NCI-H187 (cell line): ENCODE measurements at places on chromosomes 7 and 10.

GRCh38 chr10:104342941-104343411, 4.7 kb upstream of the ITPRIP start:
- DNase-seq: no peak

- no peak for DNase-seq
Measured at GRCh38 chr10:30589441-30589840, 40.1 kb downstream of the LYZL2 start.

DNA sequence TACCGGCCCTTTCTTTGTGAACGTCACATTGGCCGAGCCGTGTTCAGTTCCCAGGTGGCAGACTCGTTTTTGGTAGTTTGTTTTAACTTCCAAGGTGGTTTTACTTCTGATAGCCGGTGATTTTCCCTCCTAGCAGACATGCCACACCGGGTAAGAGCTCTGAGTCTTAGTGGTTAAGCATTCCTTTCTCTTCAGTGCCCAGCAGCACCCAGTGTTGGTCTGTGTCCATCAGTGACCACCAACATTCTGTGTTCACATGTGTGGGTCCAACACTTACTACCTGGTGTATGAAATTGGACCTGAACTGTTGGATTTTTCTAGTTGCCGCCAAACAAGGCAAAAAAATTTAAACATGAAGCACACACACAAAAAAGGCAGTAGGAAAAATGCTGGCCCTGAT, 9.9 kb upstream of the CSGALNACT2 start:
- DNase-seq: no peak

GRCh38 chr7:139618482-139619366, 95.2 kb downstream of the CLEC2L start:
- no peak for DNase-seq

GRCh38 chr10:62373995-62374861, at the start of gene ZNF365:
TSS of gene ZNF365 (plus strand) at chr10:62374369. CDS start at chr10:62376194, 1,825 bp downstream.
- DNase-seq: no peak

DNA sequence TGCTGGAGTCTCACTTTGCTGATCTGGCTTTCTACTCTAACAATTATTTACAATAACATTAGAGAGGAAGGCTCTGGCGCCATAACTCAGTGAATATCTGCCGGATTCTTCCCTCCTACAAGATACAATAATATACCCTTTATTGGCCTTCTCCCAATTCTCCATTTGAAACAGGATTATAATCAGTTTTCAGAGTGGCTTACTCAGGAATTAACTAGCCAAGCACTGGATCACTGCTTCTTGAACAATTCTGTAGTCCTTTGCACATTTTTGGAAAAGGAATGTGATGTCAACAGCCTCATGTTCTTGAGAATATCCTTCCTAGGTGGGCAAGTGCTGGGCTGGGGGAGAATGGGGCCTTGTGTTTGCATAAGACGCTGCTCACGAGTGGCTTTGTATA, 125.9 kb downstream of the HIPK2 start:
- no peak for DNase-seq

DNA sequence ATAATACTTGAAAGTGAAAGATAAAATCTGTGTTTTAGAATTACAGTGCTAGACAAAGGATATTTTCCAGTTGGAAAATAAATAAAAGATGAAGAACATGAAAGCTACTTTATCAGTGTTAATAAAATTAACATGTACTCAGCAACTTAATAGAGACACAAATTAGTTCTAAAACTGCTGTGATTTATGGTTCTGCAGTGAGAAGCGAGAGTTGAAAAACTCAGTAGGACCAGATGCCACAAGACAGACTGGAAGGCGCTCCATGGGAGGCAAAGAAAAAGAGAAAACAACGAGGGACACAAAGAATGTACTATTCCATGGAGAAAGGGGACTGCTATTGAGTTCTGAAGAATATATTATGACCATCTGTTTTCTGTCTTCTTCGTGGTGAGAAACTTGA, 590.4 kb downstream of the PHTF2 start:
- no peak for DNase-seq

DNA sequence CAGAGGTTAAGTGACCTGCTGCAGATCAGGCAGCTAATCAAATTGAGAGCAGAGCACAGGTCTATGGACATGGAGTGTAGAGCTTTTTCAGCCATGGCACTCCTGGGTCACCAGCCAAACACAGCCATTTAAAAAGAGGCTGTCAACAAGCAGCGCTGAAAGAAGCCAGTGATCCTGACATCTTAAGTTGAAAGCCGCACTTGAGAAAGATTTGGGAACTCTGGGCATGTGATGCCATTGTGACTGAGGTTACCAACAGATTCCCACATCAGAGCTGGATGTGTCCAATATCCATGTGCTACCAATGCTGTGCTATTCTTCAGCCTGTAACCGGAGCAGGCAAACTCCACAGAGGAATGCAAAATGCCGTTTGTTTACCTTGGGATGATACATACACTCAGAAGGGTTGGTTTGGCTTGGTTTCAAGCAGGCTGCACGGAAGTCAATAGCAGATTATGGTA, 56.2 kb upstream of the ABLIM1 start:
- DNase-seq: no peak
